ENCODE measurements at places on chromosomes 5 and 9.

DNA sequence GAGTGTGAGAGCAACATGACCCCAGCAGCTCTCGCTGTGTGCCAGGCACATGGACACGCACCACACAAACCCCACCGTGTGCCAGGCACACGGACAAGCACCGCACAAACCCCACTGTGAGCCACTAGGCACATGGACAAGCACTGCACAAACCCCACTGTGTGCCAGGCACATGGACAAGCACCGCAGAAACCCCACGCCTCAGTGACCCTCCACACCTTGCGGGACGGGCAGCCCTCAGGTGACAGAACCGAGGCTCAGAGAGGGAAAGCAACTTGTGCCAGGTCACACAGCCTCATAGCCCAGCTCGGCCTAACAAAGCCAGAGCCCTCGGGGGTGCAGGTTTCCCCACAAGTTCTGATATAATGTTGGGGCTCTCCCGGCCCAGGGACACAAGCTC is 2.0 kb upstream of the GPSM1 start:
- no peak for DNase-seq

GRCh38 chr9:38006163-38006562 is 62.9 kb downstream of the SHB start:
- no peak for DNase-seq

DNA sequence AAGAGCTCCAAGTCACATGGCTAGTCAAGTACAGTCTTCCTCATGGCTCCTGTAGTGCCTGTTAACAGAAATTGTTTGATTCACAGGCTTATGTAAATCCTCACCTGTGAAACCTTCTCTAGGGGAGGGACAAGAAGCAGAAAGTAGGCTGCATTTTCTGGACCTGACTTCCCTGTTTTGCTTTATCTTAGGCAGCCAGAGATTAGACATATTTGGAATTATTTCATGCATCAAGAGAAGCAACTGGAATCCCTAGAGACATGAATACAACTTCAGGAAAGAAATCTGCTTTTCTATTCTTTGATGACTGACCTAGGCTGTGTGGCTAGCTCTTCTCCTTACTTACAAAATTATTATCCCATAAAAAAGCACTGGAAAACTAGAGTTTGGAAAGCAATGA is 52.3 kb downstream of the CAST start:
- no peak for DNase-seq

GRCh38 chr5:89827359-89827758 is 582.2 kb downstream of the CETN3 start:
- DNase-seq, result no peak

- no peak for DNase-seq
Observed at GRCh38 chr9:18611971-18612370, 138.0 kb downstream of the ADAMTSL1 start.

DNA sequence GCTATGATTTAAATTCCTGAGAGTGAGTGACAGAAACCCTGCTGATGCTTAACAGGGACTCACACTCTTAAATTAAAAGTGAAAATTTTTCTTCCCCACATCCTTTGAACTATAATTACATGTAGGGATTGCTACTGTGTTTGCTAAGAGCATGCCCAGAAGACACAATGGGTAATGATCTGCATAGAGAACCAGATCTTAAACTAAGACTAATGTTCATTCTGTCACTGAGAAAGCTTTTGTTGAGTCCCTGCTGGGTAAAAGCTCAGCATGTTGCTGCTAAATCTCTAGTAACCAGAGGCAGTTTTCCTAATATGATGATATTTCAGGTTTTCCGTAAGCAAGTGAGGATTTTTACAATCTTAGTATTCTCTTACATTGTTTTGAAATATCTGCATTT is 424.8 kb upstream of the SMC2 start:
- DNase-seq, result no peak

GRCh38 chr9:20981486-20981885 is 50.0 kb downstream of the HACD4 start:
- DNase-seq, result no peak

- no peak for DNase-seq
Observed at GRCh38 chr9:37939575-37940095, 35.7 kb upstream of the SLC25A51 start.

DNA sequence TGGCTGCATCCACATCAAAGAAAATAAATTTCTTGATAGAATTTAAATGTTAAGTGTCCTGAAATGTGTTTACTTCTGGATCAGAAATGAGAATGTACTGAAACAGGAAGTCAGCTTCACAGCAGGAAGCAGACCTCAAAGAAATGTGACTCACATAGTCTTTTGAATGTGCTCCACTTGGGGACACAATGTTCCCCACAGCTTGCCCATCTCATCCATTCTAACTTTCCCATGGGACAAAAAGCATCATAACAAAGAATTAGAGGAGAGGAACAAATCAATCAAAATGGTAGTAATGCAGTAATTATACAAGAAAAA is 85.7 kb downstream of the GRAMD2B start:
- DNase-seq, result no peak

- no peak for DNase-seq
Observed at GRCh38 chr5:7668161-7668560, 182.8 kb downstream of the CFAP90 start.

- no peak for DNase-seq
Observed at GRCh38 chr5:169635936-169636335, 1.1 kb upstream of the DOCK2 start.

- no peak for DNase-seq
Observed at GRCh38 chr5:94577466-94578245, 40.7 kb downstream of the KIAA0825 start.

- no peak for DNase-seq
Observed at GRCh38 chr5:174523311-174524071, 200.9 kb upstream of the MSX2 start.

- no peak for DNase-seq
Observed at GRCh38 chr9:131752231-131752884, 12.5 kb upstream of the RAPGEF1 start.

DNA sequence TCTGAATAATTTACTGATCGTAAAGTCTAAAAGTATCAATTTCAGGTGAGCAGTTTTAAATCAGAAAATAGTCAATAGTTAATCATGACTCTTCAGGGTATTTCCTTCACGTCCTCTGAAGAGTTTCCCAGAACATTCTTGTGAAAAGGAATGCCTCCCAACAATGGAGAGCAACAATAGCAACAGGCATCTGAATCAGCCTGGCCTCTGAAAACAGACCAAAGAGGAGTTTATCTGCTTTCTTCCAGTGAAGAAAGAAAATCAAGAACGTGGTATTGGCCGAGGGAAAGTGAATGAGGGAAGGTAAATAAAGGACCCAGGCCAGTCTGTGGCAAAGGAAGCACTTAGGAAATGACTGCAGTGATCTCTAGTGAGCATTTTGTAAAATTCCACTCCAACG is 26.1 kb upstream of the RASGEF1C start:
- DNase-seq, result no peak

DNA sequence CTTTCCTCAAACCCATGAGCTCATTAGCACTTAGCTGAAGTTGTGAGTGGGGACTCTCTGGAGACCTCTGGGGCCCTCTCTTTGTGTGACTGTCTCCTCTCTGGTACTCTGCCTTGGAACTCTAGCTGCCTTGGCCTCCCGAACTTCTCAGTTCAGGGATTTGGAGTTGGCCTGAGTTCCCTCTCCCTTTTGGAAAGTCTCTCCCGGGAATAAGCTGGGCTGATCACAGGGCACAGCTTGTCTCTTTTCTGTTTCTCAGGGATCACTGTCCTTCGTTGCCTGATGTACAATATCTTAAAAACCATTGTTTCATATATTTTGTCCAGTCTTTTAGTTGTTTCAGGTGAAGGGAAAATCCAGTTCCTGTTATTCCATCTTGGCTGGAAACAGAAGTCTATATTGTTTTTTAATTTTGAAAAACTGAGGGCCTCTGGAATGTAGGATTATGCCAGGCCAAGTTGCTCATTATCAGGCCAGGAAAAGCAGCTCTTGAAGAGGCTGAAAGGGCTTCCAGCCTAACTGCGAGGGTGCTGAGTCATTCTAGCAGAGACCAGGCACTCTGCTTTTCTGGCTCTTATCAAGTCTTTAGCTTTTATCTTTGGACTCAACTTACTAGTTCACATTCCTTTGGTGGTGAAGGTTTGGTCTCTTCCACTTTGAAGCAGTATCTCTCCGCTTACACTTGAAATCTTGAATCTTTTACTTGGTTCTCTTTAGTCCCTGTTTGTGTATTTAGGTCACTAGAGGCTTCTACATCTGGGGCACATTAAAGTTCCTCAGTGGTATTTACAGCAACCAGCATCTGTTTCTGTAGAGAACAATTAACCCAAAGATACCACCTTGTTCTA is 8.4 kb upstream of the RGS3 start:
- DNase-seq, result no peak

- DNase-seq, result no peak
Observed at GRCh38 chr9:85224729-85225128, 517.0 kb downstream of the AGTPBP1 start.

- DNase-seq, result no peak
Observed at GRCh38 chr5:142009886-142010285, 2.9 kb downstream of the GNPDA1 start.

GRCh38 chr5:142947427-142947709 is 177.2 kb downstream of the ARHGAP26 start:
- no peak for DNase-seq

DNA sequence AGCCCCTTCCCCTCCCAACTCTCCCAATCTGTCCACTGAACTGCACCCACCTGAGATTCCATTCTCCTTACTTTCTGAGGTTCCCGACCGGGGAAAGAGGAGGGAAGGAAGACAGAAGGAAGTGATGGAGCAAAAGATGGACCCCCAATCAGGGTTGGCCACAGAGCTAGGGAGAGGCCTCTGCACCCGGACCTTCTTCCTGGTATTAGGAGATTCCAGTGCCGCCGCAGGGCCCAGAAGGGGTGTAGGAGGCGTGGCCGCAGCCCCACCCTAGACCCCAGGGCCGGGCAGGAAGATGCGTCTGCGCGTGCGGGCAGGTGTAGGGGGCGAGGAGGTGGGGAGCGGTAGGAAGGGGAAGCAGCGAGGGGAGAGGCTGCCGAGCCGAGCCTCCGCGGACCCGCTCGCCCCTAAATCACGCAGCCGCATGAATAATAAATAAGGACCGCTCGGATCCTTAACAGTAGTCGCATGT is 104.2 kb upstream of the MVB12B start:
- DNase-seq, result no peak

DNA sequence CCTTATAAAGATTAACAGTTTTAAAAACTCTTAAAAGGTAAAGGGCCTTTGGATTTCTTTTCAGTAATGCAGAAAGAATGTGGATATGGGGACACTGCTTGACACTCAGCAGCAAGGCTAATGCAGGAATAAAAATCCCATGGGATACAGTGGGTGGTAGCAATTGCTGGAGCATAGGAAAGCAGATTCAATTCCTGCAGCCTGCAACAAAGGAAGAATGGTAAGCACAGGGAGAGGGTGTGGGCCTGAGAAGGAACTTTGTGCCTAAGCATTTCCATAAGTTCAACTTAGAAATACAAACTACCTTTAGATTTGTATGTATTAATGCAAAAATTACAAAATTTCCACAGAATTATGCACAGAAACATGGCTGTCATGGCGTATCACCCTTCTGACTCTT is 65.8 kb upstream of the CDK5RAP2 start:
- no peak for DNase-seq

- no peak for DNase-seq
Observed at GRCh38 chr5:169945831-169946261, 34.4 kb downstream of the INSYN2B start.

DNA sequence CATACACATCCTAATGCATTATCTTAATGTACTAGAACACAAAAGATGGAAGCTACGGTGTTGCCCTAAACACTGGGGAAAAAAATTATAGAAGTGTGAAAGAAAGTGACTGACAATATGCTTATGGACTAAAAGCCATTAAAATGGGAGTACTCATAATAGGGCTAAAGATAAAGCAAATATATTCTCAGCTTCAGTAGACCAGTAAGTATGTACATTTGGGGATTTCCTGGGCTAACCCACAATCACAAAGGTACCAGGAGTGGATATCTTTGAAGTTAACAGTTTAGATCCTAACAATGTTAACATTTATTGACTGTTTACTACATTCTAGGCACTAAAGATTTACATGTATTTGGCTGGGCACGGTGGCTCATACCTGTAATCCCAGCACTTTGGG is 36.9 kb downstream of the PTGER4 start:
- no peak for DNase-seq

- DNase-seq, result no peak
Observed at GRCh38 chr9:110451726-110452125, 114.1 kb upstream of the TXNDC8 start.

GRCh38 chr5:181044662-181045305 is 4.7 kb downstream of the BTNL9 start:
- no peak for DNase-seq

DNA sequence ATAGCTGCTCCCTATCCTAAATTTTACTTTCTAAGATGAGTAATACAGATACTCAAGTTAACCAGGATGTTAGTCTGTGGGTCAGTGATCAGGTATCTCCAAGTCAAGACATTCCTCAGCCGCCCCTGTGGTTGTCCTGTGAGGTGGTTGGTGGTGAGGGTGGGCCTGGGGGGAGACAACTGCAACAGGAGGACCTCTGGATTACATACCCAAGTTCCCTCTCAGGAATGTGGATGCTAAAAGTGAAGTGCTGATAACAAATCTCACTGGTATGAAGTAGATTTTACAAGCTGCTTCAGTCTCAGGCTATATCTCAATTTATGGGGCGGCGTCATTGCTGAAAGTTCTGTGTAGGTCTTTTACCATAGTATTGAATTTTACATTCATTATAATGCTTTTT is 38.3 kb downstream of the SLC1A3 start:
- no peak for DNase-seq

DNA sequence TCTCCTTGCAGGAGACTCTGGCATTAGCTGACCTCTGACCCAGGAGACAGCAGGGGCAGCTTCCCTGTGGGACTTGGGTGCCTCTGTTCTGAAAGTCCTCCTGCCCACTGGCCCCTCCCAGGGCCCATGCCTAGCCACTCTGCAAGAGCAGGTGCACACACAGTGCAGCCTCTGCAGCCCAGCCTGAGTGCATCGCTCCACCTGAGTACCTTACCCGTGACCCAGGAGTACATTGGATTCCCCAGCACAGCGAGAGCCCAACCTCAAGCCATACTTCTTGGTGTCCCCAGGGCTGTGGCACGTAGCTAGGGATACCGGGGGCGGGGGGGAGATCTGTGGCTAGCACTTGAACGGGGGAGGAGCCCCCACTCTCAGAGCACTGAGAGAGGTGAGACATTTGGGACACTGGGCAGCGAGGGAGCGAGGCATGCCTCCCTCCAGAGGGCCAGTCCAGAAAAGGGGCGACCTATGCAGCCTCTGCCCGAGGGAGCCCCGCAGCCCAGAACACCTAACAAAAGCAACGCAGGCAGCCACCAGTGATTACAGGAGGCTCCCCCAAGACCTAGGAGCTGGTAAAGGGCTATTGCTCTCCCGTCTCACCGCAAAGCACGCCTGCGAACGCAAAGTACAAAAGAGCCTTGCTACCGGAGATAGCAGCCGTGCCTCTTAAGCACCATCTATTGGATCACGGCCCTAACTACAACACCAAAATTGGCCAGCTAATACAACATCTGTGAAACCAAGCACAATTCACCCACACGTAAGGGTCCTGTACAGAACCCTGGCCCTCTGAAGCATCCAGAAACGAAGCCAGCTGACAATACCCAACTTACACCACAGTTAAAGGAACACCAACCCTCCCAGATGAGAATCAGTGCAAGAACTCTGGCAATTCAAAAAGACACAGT is 826 bp upstream of the PRDM9 start:
- DNase-seq, result no peak

GRCh38 chr9:102106439-102106838 is 368.0 kb upstream of the GRIN3A start:
- DNase-seq, result no peak

Data from stimulated activated CD4-positive, alpha-beta T cell treated with anti-CD3 and anti-CD28 coated beads, Interleukin-1b, Interleukin-23, amount 100 ng/mL, for 1 hour (primary cell).